GM18507 (cell line): ENCODE measurements at places on chromosomes 2 and 18.

GRCh38 chr2:160869411-160869810 is 290.8 kb upstream of the TANK start:
- DNase-seq, result no peak

DNA sequence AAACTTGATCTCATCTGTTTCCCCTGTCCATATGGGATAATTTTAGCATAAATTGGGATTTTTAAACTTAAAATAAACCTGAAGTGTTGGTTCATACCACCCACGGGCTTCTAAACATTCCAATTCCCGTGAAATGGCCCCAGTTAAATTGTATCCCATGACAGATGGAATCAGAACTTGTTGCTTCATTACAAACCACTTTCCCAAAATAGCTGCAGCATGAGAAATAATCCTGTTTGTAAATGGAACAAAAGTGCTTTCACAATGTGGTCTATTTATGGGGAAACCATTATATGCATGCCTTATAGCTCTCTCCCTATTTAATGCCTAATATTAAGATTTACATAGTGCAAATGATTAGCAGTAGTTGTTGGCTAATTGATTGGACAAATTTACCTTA is 15.9 kb downstream of the SCG2 start:
- DNase-seq, result no peak

DNA sequence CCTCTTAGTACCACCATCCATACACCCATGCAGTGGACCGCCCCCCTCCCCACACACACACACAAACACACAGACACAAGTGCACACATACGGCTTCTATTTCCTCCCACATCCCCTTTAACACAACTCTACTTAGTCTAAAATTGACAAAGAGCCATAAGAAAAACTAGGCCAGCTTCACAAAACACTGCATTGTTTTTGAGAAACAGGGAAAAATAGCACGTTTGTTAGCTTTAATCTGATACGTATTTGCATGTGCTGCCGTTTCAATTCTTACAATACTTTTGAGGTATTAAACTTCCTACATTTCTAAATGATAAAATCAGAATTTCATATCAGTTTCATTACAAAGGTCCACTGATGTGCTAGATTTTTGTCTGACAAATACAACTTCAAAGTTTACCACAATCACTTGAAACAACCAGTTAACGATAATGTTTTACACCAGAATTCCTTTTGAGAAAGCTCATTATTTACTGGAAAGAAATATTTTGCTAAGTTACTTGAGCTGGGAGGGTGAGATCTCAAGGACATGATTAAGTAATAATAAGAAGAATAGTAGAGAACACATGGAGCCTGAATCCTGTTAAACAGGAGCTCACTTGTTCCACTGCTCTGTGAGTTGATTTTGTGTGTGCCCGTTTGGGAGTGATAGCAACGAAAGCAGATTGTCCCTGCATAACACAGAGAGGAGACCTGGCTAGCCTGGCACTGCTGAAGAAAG is 74.5 kb downstream of the MOGAT1 start:
- no peak for DNase-seq

GRCh38 chr18:33745151-33745795 is 167.3 kb downstream of the ASXL3 start:
- no peak for DNase-seq

DNA sequence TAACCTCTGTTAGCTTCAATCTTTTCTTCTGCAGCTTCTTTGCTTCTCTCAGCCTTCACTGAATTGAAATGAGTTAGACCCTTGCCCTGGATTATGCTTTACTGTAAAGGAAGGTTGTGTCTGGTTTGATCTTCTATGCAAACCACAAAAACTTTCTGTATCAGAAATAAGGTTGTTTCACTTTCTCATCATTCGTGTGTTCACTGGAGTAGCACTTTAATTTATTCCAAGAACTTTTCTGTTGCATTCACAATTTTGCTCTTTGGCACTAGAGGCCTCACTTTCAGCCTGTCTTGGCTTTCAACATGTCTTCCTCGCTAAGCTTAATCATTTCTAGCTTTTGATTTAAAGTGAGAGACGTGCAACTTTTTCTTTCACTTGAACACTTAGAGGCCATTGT is 365.3 kb downstream of the TDRD15 start:
- DNase-seq, result no peak

- no peak for DNase-seq
These were observed 36.7 kb downstream of the FAM117B start for GRCh38 chr2:202671317-202672035.

GRCh38 chr2:226970362-226970761 is 134.5 kb downstream of the RHBDD1 start:
- DNase-seq, result no peak
